ENCODE measurements at places on chromosomes 3 and 15. TPM values are rescaled to one million over a fixed set of nuclear protein-coding genes. Genes with fewer than 3 reads are reported as not detected.

The FHIT gene
- total RNA-seq = 6.0 TPM

The ZNF620 gene
- 3.6 TPM for total RNA-seq

The C3orf20 gene
- not detected for total RNA-seq

The TLR9 gene
- total RNA-seq = 0.46 TPM

The CPNE9 gene
- not detected for total RNA-seq

The KLHL40 gene
- not detected for total RNA-seq

The IMPG2 gene
- total RNA-seq = 0.38 TPM

The ROPN1B gene
- not detected for total RNA-seq

The PLIN1 gene
- total RNA-seq = 4.6 TPM

The C3orf22 gene
- total RNA-seq = not detected

DNA sequence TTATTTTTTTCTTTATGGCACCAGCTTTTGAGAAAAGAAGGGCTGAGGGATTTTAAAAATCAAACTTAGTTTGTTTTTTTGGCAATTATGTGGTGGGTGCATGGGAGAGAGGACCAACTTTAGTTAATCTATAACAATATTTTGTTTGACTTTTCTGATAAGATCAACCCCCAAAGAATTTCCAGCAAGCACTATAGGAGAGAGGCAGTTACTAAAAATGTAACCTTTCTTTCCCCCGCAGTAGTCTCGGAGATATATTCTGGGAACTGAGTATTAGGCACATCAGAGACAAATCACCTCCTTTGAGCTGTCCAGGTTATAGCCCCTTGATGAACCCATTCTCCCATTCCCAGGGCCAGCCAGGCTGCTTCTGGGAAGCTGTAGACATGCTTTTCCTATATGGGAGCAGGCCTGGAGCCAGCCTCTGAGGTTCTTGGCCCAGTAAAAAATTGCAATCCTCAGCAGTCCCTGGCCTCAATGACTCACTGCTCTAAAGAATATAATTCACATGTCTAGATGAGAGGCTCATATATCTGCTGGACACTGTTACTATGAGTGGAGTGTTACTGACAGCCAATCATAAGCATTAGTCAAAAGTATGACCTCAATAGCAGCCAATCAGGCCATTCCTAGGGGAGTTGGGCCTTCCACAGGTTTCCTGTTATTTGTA is 138.3 kb upstream of the AGBL1 start:
- DNase-seq = no peak

DNA sequence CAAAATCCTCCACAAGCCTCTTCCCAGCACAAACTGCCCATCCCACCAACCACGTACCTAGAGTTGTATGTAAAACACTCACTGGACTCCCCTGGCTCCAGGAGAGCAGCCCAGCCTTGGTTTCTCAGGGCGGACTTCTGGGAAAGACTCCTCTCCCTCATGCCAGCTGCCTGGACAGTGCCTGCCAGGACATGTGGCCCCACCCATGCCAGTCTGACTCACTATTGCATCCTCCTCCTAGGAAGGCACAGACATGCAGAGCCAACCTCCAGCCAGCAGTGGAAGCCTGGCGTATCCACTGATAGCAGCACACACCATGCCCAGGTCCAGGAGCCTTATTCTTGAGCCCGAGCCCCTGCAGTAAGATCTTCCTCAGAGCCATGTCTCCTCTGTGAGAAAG is 8.6 kb downstream of the PKM start:
- no peak for DNase-seq

DNA sequence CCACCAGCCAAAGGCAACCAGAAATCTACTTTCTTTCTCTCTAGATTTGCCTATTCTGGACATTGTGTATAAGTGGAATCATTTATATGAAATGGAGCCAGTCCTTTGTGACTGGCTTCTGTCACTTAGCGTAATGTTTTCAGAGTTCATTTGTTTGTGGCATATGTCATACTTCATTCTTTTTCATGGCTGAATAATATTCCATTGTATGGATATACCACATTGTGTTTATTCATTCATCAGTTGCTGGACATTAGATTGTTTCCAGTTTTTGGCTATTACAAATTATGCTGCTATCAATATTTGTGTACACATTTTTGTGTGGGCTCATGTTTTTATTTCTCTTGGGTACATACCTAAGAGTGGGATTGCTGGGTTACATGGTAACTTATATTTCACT is 139.2 kb upstream of the CTDSPL start:
- DNase-seq = no peak

DNA sequence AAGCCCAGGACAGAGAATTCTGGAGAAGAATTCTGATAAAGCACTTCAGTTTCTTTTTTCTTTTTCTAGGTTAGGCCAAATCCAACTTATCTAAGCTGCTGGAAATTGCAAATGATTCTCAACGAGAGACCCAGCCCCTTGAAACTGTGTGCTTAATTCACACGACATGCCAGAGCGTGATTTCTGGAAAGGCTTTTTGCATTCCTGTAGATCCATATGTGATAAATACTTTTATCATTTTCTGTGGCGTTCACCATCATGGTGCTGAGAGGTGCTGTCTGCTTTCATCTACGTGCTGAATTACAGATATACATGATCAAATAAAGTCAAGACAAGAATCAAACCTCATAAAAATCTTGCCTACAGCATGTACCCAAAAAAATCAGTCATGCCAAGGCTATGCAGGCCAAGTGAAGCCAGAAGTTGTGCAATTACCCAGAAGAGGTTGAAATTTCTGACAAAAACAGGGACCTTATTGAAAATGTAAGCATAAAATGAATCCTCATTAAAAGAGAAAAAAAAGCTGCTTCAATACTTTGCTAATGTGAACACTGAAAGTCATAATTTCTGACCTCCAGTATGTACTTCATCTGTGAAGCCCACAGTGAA is 10.8 kb upstream of the MEF2A start:
- no peak for DNase-seq

- DNase-seq = peak; percentile 82
Observed at GRCh38 chr15:25693321-25694238, 169.5 kb downstream of the ATP10A start.

DNA sequence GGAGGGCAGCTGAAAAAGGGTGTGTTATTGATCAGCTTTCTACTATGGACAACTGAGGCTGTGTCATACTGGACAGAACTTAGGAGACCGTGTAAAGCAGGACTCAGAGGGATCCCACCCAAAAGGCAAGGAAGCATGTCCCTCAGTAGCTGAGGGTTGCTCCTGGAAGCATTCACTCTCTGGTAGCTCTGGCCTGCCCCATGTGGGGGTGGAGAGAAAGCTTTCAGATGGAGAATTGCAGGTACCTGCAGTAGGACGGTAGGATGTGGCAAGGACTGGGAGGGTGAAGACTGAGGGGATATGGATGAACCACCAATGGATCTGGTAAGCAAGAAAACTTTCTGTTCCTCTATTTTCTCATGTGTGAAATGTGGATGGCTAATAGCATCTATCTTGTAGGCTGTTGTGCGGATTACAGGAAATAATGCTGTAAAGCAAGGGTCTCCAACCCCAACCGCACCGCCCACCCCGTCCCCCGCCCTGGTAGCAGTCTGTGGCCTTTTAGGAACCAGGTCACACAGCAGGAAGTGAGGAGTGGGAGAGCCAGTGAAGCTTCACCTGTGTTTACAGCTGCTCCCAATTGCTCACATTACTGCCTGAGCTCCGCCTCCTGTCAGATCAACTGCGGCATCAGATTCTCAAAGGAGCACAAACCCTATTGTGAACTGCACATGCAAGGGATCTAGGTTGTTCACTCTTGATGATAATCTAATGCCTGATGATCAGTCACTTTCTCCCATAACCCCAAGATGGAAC is 157.7 kb upstream of the PROK2 start:
- DNase-seq = no peak

- DNase-seq = no peak
Observed at GRCh38 chr3:48225587-48225986, 2.3 kb downstream of the CAMP start.

DNA sequence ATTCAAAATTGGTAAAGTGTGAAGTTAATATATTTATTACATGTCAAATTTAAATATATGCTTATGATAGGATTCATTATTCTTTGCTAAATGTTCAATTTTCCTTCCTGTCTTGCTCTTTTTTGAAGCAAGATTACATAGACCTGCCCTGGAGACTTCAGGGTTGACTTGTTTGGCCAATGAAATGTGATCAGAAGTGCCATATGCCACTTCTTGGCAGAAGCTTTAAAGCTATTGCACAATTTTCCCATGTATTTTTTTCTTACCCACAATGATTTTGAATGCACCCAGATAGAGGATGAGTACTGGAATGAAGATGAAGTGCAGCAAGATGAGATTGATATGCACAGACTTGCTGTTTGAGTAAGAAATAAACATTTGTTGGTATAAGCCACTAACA is 406.3 kb upstream of the BCHE start:
- no peak for DNase-seq

All from posterior vena cava (tissue), 2 donors.